ENCODE measurements at places on chromosomes 1 and 21. TPM values are rescaled to one million over a fixed set of nuclear protein-coding genes. Genes with fewer than 3 reads are reported as not detected.

Gene AKR7A3
- total RNA-seq, result 0.06 TPM

Gene NPL
- total RNA-seq, result 1.2 TPM

Gene C1orf185
- total RNA-seq, result not detected

Gene SDC3
- 8.7 TPM for total RNA-seq

Gene MROH7
- not detected for total RNA-seq

Gene MMEL1
- total RNA-seq, result not detected

Gene IGSF3
- 17.9 TPM for total RNA-seq

Gene HSD3B2
- not detected for total RNA-seq

Gene SPRR2G
- not detected for total RNA-seq

Gene PLA2G2A
- total RNA-seq, result not detected

All from A549 treated with Hydrocortisone at 1 μM for 4 hours (cell line).